ENCODE measurements at places on chromosomes 5 and 9.

DNA sequence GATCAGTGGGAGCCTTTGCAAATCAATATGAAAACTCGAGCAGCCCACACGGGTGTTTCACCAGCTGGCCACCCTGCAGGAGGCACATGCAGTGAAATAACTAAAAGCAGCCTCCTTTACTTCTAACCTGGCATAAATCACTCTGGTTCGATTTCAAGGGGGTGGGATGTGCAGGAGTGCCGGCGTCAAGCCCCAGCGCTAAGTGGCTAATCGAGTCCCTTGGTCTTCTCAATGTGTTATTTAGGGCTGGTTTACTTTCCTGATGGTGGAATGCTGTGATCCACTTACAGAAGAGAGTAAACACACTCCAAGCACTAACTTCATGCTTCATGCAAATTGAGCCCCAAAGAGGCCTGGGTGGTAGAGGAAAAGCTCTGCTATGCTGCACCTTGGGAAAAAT, 109.4 kb downstream of the TMEM174 start:
- no peak for DNase-seq

DNA sequence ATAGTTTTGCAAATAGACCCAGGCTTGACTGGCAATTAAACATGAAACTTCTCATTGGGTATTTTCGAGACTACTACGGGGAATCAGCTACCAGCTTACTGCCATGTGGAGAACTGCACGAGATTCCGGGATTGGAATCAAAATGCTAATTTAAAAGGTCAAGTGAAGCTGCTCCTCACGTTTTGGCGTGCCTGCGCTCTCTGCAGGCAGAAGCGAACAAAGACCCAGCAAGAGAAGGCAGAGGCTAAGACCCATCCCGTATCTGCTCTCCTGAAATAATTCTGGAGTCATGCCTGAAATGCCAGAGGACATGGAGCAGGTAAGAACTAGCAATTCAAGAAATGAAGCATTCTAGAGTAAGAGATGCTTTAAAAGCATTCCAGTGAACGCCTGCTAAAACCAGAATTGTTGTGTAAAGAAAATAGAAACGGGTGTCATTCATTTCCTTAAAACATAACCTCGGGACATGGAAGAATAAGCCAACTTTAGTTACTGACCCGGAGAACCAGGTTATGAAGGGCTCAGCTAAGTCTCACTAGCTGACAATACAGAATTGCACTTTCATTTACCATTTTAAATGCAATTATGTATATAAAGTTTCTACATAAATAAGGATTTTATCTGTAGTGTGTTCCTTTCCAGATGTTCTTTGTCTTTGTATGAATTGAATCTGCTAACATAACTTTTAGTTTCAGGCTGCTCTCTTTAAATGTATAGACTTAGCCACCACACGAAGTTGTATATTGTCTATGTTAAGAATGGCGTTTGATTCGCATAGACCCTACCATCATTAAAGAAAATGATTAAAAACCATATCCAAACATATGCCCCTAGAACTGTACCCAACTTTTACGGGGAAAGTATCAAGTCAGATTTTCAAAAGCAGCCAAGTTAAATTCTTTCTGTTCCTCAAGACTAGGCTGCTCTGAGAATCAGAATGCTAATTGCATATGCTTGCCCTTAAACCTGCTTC, 2.0 kb upstream of the MAT2B start:
- DNase-seq = peak; percentile 75

DNA sequence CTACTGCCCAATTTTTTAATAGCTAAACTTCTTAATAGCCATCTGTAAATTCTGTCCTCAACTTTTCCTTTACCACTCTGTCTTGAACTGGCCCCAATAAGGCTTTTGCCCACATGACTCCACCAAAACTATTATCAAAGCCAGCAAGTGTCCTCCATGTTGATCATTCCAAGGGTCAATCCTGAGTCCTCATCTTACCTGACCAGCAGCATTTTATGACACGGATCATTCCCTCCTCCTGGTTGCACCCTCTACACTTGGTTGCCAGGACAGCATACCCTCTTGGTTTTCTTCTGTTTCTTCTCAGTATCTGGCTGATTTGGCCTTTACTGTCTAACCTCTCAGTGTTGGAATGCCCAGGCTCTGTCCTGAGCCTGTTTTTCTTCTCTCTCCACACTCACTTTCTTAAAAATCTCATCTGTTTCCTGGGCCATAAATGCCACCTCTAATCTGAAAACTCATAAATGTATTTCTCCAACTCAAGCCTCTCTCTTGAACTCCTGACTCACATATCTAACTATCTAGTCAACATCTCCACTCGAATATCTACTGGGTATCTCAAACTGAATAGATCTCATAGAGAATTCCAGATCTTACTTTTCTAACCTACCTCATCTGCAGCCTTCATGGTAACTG, 40.0 kb upstream of the CDC42SE2 start:
- DNase-seq = no peak

DNA sequence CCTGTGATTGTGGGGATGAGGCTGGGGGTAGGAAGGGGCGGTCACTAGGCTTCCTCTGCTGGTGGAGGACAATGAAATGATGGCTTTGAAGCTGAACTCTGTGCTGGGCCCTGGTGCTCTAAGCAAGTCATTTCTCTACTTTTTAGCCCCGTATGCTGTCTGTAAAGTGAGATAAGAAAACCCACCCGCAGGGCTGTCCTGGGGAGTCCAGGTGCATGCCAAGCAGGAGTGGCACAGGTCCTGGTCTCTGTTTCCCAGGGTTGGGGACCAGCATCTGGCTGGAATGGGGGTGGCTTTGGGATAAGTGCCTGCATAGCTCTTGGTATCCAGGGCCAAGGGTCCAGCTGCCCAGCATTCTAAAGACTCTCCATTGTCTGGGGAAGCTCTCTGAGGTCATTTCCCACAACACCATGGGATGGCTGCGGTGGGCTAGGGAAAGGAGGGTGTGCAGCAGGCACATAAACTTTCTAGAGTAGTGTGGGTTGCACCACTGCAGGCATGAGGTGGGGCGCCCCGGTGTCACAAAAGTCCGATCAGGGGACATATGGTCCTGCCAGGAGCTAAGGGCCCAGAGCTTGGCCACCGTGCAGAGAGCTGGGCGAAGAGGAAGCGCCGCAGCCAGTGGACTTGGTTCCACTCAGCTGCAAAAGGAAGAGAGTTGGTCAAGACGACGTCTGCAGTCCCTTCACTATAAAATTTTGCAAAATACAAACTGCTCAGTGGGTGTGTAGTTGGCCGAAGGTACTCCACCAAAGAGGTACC, 25.6 kb upstream of the GTF3C5 start:
- no peak for DNase-seq

DNA sequence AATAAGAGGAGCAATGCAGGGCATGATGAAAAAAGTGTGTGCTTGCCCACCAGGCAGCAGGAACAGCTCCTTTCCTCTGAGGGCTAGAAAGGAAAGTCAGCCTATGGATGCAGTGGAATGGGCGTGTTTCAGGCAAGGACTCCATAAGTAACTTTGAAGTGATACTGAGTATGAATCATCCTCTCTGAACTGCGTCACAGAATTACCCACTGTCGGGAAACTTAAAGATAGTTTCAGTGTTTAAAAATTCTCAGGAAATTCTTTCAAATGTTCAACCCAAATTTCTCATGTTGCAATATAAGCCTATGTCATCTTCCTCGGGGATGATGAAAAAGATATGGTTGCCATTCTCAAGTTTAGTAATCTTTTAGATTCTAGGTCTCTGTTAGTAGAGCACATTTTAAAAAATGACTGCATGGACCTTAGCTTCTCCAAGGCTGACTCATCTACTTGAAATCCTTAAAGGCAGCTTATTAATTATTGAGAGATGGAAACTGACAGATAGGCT, 27.7 kb downstream of the PTCD2 start:
- DNase-seq = peak; percentile 55

DNA sequence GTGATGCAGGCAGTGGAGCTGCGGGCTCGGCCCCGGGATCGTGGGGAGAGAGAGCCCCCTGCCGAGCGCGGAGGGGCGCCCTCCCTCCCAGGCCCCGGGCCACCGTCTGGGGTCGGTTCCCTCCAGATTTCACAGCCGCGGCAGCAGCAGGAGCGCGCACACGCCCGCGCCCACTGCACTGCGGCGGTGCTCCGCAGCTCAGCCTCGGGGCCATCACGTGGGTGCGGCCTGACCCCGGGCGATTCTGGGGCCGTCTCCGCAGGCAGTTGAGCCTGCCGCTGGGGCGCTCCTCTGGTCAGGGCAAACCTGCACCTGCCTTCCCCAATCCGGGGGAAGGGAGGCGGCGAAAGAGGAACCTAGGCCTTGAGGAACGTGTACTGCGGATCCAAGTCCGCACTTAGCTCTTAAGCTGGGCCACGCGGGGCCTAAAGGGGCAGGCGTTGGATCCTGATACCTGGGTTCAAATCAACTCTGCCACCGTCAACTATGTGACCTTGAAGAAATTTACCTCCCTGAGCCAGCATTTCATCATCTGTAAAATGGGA, 9.4 kb upstream of the DELE1 start:
- DNase-seq = no peak

DNA sequence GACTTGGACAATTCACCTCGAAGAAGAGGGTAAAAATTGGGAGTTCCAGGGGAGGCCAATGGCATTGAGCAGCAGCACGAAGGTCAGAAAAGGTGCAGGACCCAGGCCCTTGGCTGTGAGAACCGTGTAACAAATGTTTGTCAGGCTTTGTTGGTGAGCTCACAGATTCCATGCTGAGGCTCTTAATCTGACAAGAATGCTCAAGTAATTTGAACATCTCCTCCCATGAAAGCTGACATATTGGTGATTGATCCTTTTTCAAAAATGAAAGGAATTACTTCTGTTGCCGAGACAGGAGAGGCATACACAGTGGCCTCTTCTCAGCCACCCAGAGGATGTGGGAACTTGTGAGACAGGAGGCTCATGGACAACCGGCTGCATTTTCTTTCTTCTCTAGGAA, 11.6 kb downstream of the RAI14 start:
- DNase-seq = no peak

DNA sequence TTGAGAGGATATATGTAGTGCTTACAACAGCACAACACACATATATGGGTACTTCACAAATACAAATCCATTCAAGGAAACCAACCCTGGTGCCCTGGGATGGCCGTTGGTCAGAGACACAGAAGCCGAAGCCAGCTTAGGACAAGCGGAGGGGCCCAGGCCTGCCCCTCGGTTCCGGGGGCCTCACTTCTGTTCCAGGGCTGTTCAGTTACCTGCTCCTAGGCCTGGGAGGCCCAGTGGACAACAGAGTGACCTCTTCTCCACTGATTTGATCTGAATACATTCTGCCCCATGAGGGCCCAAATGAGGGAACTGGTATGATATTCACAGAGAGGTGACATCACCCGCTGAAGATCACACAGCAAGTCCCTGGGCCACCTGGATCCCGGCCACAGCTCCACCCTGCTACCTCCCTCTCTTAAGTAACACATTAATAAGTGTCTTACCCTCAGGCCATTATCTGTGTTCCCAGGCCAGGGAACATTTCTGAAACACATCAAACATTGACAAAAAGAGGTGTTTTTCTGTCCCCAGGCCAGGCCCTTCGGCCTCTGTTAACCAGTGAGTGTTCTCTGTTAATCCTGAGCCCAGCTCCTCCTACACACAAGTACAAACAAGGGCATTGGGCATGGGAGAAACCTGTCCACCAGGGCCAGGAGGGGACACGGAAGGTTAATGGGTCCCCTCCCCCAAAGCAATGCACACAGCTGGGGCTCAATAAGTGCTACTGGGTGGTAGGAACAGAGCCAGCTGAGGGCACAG, 4.5 kb upstream of the GRHPR start:
- no peak for DNase-seq

GRCh38 chr9:8388132-8388531, 588.6 kb upstream of the DMAC1 start:
- DNase-seq = no peak

- no peak for DNase-seq
Measured at GRCh38 chr9:136960938-136961275, 8.8 kb downstream of the LCN12 start.

GRCh38 chr5:68658810-68659372, 434.9 kb upstream of the SLC30A5 start:
- DNase-seq = no peak

GRCh38 chr5:73005886-73006285, 50.0 kb downstream of the FCHO2 start:
- DNase-seq = no peak

- DNase-seq = no peak
Measured at GRCh38 chr9:96135753-96136290, 166.2 kb downstream of the HSD17B3 start.

DNA sequence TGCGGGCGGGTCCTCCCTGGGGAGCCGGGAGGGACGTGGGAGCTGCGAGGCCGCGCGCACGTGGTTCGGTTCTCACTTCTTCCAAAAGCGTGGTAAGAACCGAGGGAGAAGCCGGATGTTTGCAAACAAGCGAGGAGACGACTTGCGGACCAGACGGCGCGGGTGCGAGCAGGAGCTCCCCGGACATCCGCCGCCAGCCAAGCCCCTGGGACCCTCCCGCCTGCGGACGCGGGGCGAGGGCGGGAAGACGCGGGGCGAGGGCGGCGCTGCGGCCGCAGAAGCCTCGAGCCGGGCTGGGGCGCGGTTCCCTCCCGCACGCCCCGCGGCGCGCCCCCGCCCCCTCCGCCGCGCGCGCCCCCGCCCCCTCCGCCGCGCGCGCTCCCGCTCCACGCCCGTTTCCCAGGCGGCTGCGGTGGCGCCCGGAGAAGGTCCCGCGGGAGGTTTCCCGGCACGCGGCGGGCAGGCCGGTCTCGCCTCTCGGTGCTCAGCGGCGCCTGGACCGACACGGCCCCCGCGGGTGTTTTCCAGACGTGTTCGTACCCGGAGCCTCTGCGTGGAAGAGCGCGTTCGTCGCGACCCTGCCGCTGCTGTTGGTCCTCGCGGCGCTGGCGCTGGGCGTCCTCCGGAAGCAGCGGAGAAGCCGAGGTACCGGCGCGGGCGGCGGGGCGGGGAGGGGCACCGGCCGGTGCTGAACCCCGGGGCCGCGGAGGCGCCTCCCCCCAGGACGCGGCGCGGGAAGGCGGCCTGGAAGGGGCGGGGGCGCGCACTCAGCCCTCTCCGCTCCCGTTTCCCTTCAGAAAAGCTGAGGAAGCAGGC, 12.8 kb downstream of the BTNL9 start:
- DNase-seq = no peak

DNA sequence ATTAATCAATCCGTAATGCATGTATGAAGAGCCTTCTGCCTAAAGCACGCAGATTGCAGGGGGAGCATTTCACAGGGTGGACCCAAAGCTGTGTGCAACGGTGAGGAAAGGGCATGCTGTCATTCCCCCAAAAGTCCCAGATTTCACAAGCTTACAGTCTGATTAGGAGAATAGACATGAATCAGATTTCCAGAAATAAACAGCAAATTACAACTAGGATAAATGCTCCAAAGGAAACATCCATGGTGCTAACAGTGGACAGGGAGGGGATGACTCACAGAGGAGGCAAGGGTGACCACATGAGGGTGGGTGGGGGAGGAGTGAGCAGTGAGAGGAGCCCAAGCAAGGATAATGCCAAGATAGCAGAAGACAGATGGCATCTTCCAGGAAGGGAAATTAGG, 258.4 kb upstream of the TAS2R1 start:
- DNase-seq = peak; percentile 72

- DNase-seq = no peak
Measured at GRCh38 chr5:153573326-153574033, 83.0 kb downstream of the GRIA1 start.

- peak; percentile 2 for DNase-seq
Measured at GRCh38 chr5:91641730-91642350, 258.7 kb upstream of the ARRDC3 start.

Data from AG09319 (cell line).